Right ventricle myocardium superior (tissue), 1 donor: ENCODE measurements at places on chromosomes 5 and 9.

DNA sequence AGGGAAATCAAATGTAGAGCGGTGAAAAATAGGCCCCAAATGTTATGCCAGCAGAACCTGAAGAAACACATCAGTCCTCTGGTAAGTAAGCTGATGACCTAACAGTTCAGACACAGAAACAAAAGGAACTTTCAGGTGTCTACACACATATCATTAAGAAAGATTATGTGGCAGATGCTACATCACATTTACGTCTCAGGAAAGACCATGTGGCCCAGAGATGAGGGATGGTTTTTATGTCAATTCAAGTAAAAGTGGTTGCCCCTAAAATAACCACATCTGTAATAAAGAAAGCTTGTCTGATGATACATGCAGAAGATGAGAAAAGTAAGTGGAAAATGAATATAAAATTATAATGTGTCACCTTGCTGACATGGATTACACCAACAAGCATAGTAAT is 31.4 kb downstream of the GNAQ start:
- DNase-seq = no peak

DNA sequence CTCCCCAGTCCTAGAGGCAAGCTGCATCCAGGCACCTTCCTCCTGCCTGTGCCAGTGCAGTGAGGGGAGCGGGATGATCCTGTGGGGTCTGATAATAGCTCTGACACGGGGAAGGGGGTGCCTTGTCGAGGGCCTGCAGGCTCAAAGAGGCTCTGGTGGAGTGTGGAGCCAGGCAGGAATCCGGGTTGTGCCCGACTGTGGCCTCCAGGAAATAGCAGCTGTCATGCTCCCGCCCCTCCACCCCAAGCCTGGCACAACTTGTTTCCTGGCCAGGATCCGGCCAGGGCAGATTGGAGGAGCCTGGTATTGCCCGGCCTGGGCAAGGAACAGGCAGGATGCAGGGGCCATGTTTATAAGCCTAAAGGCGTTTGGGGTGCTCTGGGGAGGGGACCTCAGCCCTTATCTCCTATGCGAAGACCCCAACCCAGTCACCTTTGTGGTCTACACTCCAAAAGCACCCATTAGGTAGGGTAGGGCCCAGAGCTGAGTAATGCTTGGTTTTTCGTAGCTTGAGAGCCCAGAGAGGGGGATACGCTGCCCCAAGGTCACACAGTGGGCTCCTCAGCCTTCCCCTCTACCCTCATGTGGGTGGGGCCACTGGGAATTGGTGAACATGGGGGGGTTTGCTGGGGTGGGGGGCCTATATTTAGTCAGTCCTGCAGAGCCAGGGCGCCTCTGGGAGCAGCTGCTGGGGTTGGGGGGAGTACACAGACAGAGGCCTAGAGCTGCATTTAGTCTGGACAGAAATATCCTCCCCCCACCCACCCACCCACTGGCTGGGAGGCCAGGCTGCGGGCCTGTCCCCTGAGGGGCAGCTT is 12.2 kb downstream of the CXXC5 start:
- peak; percentile 89 for DNase-seq

DNA sequence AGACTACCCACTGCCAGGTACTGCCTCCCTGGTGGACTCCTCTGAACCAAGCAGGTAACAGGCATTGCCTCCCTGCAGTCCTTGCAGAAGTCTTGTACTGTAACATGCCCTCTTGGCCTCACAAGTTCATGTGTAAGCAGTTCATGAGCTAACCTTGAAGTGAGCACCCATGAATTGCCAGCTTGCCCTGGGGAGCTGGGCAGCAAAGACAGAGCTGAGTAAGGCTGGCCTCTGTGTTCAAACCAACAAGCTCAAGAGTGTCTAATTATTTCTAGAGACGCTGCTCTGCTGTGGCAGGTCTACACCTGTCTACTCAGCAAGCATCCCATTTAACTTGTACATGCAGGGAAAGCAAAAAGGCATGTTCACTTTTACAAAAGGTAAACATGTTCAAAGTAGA is 113.5 kb downstream of the FEM1C start:
- DNase-seq = no peak

DNA sequence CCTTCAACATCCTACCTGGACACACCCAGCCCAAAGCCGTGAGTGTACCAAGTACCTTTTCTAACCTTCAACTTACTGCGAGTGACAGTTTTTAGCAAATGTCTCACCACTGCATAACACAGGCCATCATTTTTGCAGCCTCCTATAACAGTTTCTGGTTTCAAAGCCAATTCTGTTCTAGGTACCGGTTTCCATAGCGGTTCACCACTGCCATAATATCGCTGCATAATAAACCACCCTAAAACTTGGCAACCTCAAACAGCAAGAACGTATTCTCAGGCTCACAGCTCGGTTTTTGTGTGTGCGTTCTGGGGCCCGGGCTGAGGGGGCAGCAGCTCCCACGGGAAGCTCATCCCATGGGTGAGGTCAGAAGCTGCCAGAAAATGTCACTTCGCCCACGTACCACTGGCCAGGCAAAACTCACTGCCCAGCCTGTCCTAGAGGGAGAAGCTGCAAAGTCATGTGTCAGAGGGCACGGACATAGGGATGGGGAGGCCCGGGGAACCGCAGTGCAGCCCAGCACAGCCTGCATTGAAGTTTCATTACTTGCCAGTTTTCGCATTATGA is 15.9 kb upstream of the ADAMTS2 start:
- no peak for DNase-seq

DNA sequence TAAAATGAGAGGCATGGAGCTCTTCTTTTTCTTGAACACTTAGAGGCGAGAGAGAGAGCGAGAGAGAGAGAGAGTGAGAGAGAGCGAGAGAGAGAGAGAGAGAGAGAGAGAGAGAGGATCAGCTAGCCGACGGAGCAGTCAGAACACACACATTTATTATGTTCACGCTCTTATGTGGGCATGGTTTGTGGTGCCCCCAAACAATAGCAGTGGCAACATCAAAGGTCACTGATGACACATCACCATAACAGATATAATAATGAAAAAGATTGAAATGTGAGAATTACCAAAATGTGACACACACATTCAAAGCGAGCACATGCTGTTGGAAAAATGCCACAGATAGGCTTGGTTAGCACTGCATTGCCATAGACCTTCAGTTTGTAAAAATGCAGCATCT is 116.1 kb downstream of the KDM4C start:
- no peak for DNase-seq

DNA sequence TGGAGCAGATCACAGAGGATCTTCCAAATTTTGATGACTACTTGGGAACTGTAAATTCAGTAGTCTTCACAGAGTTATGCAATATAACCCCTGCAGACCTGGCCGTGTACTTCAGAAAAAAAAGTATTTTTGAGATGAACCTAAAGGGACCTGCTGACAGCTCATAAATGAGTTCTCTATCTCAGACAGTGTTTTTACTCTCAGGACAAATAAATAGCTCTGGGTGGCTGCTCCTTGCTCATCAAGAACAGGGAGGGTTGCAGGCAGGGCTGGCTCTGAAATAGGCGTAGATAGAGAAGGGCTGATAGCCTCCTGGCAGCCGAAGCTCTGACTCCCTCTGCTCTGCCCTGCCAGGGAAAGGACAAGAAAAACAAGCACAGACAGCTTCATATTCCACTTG is 64.8 kb downstream of the PLAC8L1 start:
- DNase-seq = peak; percentile 51

- no peak for DNase-seq
Observed at GRCh38 chr5:7976411-7977190, 107.7 kb downstream of the MTRR start.

DNA sequence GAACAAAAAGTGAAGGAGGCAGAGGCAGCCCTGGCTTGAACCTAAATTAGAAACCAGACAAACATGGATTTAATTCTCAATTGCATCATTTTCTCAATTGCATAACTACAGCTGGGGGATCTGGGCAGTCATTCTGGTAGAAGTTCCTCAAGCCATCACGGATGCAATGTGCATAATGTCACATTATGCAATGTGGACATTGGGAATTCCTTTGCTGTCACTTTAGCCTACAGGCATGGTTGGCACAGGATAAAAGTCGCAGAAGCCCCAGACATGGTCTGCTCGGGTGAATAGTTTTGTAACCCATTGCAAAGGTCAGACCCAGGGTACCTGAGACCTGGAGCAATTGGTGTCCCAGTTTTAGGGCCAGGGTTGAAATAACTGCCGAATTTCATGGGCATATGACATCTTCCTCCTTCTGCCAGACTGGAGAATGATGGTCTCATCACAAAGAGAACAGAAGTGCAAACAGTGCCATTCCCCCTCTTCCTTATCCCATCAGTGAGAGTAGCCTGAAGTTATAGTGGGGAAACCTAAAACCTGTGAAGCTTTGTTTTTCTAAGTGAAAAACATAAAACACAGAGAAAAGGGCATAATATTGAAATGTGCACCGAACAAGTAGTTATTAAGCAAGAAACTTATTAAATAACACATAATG is 290.8 kb downstream of the MSX2 start:
- no peak for DNase-seq

- no peak for DNase-seq
Observed at GRCh38 chr9:128946571-128947276, 679 bp downstream of the DOLK start.

- peak; percentile 65 for DNase-seq
Observed at GRCh38 chr9:129458155-129458661, 162.7 kb downstream of the C9orf50 start.

DNA sequence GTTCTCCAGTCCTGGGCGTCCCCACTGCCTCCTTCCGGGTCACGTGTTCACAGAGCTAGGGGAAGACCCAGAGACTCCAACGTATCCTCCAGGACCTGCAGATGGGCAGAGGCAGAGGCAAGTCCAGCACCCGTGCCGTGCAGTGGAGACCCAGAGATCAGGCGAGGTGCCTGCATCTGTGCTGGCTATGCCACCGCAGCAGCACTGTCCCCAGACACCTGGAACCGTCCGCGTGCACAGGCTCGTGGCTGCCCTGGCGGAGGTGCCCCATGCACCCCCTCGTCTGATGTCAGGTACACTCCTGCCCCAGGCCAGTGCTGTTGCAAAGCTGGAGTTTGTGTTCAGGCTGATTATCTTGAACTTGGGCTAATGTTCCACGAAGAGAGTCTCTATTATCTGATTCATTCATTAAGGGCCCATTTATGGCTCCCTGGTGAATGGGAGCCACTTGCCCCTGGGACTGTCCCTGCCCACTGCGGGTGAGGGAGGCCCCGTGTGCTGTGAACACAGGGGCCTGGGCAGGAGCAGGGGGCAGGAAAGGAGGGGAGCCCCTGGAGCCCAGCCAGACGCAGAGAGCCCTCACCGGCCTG is 13.7 kb downstream of the IRX4 start:
- no peak for DNase-seq

GRCh38 chr5:22757776-22758175 is 95.4 kb downstream of the CDH12 start:
- no peak for DNase-seq

DNA sequence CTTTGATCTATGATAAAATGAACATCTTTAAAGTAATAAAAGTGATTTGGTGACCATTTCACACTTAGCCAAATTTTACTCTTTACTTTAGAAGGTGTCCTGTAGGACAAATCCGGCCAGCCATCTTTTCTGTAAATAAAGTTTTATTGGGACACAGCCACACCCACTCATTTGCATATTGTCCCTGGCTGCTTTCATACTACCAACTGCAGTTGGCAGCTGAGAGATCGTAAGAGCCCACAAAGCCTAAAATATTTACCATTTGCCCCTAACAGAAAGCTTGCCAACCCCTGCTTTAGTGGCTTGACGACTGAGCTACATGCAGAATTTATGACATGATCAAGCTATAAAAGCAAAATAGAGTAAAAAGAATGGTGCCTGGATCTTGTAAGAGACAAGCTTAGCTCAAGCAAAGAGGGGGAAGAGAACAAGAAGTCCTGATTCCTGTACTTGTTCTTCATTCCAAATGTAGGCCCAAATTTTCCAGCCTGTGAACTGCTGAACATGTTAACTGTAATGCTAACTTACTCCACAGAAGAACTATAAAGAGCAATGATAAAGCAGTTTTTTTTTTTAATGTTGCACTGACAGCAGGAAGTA is 7.4 kb upstream of the FBXO10 start:
- DNase-seq = no peak

DNA sequence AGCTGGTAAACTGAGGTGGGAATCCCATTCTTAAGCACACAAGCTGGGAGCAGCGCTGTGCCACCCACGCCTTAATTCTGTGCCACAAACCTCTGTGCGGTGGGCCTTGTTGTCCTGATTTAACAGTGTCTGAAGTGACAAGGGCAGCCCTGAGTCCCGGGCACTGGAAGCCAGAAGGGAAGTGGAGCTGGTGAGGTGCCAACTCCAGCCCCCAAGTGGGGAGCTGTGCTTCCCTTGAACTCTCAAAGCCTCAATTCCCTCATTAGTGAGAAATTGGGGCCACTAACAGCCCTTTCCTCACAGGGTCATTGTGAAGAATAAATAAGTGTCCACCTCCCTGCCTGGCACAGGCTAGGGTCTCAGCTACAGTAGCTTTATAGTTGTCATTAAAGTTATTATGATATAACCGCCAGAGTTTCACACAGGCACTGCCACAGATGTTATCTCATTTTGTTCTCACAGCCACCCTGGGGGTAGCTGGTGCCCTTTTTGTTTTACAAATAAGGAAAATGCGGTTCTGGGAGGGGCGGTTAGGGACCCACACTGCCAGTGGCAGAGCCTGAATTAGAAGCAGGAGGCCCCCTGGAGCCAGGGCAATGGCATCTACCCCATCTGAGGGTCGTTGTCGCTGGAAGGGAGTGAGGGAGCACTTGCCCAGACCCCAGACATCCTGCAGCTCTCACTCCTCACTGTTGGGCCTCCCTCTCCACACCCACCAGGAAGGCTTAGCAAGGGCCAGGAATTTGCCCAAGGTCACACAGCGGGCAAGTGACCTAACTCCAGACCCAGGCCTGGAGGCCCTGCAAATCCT is 2.1 kb upstream of the TLX3 start:
- DNase-seq = no peak

DNA sequence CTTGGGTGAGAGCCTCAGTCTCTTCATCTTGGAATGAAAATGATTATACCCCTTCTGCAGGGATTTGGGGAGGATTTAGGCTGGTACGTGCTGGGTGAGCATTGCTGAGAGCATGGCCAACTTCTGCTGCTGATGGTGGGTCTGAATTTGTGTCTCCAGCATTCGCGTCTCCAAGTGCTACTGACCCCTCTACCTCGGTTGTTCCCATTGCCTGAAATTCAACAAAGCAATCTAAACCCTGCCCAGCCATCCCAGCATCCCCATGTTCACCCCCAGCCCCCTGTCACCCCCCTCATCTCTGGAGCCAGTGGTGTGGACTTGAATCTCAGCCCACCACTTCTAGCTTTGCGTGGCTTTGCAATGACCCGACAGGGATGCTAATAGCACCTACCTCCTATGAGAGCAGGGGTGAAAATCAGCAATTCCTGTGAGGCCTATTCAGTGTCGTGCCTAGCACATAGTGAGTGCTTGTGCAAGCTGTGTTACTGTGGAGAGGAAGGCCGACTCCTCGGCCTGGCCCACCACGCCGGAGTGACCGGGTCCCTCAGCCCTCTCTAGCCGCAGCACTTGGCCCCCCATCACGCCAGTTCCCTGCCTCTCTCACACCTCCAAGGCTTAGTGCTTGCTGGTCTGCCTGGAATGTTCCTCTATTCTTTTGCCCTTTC is 43.4 kb upstream of the SH3PXD2B start:
- DNase-seq = no peak

GRCh38 chr9:72872718-72873117 is 80.1 kb downstream of the ALDH1A1 start:
- DNase-seq = no peak
